Left ventricle myocardium inferior (tissue), 1 donor: ENCODE measurements at places on chromosomes 7 and 10. TPM values are rescaled to one million over a fixed set of nuclear protein-coding genes. Genes with fewer than 3 reads are reported as not detected.

DNA sequence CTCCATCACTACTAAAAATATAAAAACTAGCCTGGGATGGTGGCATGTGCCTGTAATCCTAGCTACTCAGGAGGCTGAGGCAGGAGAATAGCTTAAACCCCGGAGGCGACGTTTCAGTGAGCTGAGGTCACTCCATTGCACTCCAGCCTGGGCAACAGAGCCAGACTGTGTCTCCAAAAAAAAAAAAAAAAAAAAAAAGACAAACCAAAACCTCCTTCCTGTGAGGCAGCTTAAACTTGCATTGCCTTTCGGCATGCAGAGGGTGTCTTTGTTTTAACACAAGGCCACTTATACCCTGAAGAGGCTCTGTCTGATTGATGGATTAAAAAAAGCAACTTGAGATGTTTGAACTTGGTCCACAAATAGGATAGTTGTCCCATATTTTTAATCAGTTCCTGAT, 128.4 kb upstream of the RSU1 start:
- H3K27me3 ChIP-seq = no peaks in the 10 kb centered on the region
- H3K27ac ChIP-seq = peak overlapping the region; percentile 63
- no peaks in the 10 kb centered on the region for H3K36me3 ChIP-seq
- H3K4me3 ChIP-seq = no peak overlapping the region
- peaks cover 11% of the 10 kb centered on the region for H3K4me1 ChIP-seq

- H3K27ac ChIP-seq = peak overlapping the region; percentile 96
- peak overlapping the region; percentile 90 for H3K4me3 ChIP-seq
Observed at GRCh38 chr10:127908106-127908958, 1.4 kb downstream of the PTPRE start.

Gene LGI1
- total RNA-seq = not detected

Gene PPA1
- total RNA-seq = 99.9 TPM
